Naive thymus-derived CD4-positive, alpha-beta T cell (primary cell): ENCODE measurements at places on chromosomes 2 and 18.

- DNase-seq, result no peak
Observed at GRCh38 chr2:112831946-112832840, 4.4 kb downstream of the IL1B start.

DNA sequence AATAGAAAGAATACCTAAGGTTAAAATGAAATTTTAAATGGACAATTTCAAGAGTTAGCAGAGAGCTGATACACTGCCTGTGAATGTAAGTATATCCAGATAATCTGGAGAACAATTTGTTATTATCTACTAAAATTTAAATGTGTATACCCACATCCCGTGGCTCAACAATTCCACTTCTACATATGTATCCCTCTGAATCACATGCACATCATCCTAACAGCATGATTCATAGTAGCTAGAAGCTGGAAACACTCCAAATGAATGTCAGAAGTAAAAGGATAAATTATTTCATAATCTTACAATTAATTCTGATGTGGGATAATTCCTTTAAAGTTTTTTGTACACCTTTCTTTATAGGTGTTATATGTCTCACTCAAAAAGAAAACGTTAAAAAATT is 87.9 kb downstream of the CNTNAP5 start:
- DNase-seq, result no peak

DNA sequence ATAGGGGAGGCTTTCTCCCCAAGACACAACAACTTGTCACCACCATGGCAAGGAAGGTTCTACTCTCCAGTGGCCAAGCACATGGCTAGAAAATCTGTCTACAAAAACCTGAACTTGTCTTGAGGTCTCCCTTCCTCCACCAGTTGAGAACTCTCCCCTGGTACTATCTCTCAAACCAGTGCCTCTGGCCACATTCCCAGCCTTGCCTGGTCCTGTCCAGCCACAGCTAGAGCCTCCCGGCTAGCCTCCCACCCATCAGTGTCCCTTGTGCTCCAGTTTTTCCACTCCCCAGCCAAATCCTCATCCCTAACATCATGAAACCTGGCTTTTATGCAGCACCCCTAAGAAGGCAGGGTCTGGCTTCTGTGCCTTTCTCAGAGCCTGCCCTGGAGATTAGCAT is 21.2 kb upstream of the FZD5 start:
- DNase-seq, result no peak

GRCh38 chr2:210623506-210623905 is 67.1 kb downstream of the CPS1 start:
- no peak for DNase-seq
